WERI-Rb-1 (cell line): ENCODE measurements at places on chromosomes 16 and 17.

- peak; percentile 68 for DNase-seq
Measured at GRCh38 chr17:1882836-1883235, 53.0 kb downstream of the RPA1 start.

DNA sequence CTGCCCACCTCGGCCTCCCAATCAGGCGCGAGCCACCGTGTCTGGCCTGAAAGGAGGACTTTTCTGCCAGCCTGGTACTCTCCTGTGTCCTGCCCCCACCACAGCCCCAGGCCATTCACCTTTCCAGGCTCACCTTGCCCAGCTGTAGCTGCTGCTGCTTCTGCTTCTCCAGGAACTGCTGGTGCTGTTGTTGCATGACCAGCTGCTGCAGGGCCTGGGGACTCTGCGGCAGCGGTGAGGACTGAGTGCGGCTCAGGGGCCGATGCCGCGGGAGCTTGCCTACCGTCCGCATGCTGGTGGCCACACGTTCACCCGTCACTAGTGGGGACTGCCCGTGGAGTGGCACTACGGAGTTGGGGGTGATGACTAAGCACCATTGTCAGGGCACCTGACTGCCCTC lies 17.7 kb downstream of the G6PC3 start:
- no peak for DNase-seq

GRCh38 chr17:39604911-39605491 lies 2.7 kb downstream of the NEUROD2 start:
- no peak for DNase-seq

DNA sequence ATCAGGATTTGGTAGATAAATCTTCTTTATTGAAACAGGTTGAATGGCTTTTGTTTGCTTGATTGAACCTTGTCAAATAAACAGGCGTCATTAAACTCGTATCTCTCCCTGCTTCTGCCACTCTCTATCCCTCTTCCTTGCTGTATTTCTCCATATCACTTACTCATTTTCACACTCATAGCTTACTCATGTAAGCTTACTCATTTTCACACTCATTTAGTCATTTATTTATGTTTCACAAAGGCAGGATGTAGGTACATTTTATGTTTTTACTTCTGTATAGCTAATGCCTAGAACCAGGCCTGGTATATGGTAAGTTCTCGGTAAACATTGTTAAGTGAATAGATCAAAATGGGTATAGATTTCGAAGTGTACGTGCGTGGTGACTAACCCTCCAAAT lies 450.0 kb downstream of the PMP22 start:
- DNase-seq, result no peak
